Left lung (tissue), 14 donors: ENCODE measurements at places on chromosomes 7 and 10.

- DNase-seq, result no peak
Observed at GRCh38 chr7:114229246-114229645, 185.4 kb upstream of the FOXP2 start.

DNA sequence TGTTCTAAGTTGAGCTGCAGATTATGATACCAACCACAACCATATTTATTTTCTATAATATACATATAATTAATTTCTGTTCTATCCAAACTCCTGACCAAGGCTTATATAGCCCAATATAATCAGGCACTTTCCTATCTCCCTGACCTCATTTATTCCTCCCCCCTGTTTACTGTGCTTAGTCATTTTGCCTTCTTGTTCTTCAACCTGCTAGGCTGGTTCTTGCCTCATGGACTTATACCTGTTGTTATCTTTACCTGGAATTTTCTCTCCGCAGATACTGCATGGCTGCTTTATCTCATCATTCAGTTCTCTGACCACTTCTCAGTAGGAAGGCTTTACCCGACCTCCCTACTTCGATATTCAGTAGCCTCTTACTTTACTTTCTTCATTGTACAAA lies 24.9 kb upstream of the FAM3C start:
- no peak for DNase-seq

DNA sequence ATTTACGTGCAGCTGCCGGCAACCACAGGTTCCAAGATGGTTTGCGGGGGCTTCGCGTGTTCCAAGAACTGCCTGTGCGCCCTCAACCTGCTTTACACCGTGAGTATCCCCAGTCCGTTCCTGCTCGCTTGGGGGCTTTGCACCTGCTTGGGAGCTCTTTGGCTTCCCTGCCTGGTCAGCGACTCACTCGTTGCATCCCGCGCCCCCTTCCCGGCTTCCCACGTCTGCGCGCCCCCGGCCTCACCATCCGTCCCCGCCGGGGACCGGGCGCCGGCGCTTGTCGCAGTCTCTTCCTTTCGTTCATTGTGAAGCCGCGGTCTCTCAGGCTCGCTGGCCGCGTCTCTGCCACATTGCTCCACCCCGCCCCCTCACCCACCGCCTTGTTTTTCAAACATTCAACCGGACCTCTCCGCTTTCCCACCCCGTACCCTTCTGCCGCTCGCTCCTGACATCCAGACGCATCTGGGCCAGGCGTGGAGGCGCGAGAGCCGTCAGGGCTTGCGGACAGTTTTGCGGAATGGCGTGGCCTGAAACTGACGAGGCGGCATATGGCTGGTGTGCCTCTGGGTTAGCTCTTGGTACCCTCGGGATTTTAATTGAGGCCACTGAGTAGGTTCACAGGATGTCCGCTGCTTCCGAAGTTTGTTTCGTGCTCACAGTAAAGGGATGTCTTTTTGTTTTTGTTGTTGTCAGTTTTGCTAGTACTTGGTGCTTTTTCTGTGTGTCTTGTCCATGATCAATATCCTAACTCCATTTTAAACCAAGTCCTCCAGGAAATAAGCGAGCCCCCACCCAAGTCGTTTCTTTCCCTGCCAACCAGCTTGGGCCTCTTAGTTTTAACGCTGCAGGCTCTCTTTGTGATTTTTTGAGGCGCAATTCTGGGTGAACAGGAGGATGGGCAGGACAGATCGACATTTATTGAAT lies 639 bp downstream of the TSPAN13 start:
- DNase-seq, result peak; percentile 45

DNA sequence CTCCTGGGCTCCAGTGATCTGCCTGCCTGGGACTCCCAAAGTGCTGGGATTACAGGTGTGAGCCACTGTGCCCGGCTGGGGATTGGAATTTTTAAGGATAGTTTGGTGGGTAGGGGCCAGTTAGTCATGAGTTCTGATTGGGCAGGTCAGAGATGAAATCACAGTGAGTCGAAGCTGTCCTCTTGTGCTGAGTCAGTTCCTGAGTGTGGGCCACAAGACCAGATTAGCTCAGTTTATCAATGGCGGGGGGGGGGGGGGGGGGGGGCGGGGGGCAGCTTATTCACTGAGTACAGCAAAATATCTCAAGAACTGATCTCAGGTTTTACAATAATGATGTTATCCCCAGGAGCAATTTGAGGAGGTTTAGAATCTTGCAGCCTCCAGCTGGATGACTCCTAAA lies 11.6 kb upstream of the ERCC6 start:
- DNase-seq, result no peak

- DNase-seq, result no peak
Observed at GRCh38 chr7:37495574-37496184, 47.0 kb upstream of the ELMO1 start.

GRCh38 chr7:131657881-131658280 lies 101.5 kb upstream of the PODXL start:
- DNase-seq, result no peak

GRCh38 chr10:11193001-11193551 lies 175.4 kb downstream of the CELF2 start:
- DNase-seq, result no peak

DNA sequence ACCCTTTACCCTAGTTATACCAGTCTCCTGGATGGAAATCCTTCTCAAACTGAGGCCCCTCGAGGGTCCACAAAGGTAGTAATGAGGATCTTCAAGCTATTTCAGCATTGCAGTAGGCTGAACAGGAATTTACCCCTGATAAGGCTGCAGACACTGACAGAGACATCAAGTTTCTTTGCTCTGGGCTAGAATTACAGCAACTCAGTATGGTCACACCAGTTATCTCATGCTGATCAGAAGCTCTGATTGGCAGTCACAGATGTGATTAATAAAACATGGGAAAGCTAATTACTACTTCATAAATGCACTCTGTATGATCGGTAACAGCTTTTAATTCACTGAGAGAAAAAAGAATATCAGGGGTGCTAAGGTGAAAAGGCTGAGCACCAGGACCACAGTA lies 30.6 kb downstream of the FAM204A start:
- DNase-seq, result no peak

DNA sequence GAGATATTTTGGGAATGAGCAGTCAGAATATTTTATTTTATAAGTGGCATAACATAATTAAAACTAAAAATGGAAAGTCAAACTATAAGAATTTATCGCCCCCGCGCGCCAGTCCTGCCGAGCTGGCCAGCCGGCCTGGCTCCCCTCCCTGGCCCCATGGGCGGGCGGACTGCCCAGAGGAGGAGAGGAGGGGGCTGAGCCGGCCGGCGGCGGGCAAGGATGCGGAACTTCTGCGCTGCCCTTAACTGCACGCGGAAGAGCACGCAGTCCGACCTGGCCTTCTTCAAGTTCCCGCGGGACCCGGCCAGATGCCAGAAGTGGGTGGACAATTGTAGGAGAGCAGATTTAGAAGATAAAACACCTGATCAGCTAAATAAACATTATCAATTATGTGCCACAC lies 96.8 kb downstream of the DKK1 start:
- DNase-seq, result no peak

- DNase-seq, result no peak
Observed at GRCh38 chr7:109259151-109259550, 689.5 kb downstream of the DNAJB9 start.

- peak; percentile 90 for DNase-seq
Observed at GRCh38 chr10:104337985-104338735, at the start of gene ITPRIP. Gene ITPRIP, minus strand, starts transcription at chr10:104338465. Its CDS starts 22,414 bp downstream, at chr10:104316051.

DNA sequence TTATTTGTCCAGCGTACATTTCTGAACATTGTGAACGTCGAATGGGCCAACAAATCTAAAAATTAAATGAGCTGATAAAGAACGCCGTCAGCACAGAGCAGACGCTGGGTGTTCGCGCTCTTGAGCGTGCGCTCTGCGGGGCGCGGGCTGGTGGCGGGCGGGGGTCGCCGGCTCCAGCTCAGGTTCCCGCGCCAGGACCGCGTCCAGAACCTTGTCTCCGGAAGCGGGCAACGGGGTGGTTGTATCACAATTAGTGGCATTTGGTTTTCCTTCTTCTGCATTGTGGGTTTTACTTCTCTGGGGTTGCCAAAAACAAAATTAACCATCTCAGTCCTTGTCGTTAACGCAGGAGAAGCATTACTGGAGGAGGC lies 2.4 kb downstream of the CYP2E1 start:
- no peak for DNase-seq

GRCh38 chr10:59741048-59741447 lies 12.2 kb downstream of the MRLN start:
- no peak for DNase-seq

DNA sequence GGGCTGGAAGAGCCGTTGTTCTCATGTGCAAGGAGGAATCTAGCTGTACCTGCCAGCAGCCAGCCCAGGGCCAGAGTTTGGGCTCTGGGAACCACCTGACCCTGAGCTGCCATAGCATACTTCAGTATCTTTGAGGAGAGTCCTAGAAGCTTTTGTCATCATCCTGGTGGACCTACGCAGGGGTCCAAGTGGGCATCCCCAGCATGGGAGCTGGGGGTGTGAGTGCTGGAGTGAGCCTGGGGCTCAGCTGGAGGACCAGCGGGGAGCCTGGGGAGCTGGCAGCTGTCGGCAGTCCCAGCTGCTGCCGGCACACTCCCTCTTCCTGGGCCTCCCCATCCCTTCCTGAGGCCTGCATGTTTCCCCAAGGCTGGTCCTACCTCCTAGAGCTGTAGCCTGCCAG lies 32.5 kb downstream of the C10orf105 start:
- no peak for DNase-seq

DNA sequence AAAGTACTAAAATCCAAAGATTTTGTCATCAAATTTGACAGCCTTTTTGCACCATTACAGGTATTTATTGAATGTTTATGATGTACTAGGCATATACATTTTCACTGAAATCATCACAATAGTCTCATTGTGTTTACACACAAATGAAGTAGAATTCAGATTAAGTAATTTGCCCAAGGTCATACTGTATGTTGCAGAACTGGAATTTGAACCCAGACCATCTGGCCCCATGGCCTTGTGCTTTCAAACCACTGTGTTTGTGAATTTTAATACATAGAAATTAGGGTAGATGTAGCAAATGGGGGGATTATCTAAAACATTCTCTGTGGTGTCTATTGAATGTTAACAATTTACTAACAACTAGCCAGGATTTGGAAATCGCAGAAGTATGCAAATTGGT lies 94.8 kb downstream of the POLL start:
- no peak for DNase-seq

DNA sequence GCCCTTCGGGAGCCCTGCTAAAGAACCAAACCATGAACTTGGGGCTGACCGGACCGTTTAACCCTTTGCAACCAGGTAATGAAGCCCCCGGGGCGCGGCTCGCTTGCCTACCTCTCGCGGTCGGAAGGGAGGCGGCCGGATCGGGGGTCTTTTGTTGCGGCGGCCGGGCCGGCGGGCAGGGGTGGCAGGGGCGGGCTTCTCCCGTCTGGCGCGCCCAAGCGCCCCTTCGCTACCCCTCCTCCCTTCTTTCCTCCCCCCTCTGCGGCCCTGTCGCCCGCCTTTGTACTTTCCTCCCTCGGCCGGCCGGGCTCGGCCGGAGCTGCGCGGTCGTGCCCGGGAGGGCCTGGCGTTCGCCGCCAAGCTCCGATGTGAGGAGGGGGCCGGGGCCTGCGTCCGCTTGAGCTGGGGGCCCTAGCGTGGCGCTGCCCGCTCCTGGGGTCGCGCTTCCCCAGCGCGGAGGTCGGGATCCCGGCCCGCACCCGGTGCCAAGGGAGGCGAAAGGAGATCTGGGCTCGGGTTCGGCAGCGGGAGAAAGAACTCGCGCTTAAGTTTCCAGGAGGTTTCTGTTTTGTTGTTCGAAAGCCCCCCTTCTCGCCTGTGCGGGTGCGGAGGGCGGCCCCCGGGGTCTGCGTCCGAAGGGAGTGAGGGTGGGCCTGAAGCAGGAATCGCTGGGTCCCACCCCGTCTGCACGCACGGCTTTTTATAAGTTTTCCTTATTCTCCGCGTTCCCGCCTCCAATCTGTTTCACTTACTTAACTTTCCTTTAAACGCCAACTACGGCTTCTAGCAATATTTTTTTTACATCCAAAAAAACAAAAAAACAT lies 436.8 kb upstream of the GALNT17 start:
- no peak for DNase-seq

- DNase-seq, result no peak
Observed at GRCh38 chr7:94510582-94511496, 1.2 kb downstream of the CASD1 start.

GRCh38 chr7:151094675-151095074 lies 8.4 kb downstream of the AGAP3 start:
- DNase-seq, result no peak

DNA sequence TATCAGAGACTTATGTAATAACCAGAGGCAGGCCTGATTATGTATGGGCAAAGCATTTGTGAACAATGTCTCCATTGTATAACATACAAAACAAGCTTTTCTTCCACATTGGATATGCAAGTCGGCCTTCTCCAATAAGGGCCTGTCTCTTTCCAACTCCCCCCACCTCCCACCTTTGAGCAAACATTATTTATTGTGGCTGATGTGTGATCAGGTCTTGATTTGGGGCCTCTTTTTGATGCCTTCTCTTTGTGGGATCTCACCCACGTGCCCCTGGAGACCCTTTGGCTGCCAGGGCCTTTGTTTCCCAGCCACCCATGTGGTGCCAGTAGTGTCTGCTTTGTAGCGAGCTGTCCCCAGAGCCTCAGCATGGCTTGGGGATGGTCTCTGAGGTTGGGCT lies 53.0 kb downstream of the TCF7L2 start:
- DNase-seq, result no peak

- DNase-seq, result no peak
Observed at GRCh38 chr7:128358233-128358632, 3.3 kb downstream of the PRRT4 start.

DNA sequence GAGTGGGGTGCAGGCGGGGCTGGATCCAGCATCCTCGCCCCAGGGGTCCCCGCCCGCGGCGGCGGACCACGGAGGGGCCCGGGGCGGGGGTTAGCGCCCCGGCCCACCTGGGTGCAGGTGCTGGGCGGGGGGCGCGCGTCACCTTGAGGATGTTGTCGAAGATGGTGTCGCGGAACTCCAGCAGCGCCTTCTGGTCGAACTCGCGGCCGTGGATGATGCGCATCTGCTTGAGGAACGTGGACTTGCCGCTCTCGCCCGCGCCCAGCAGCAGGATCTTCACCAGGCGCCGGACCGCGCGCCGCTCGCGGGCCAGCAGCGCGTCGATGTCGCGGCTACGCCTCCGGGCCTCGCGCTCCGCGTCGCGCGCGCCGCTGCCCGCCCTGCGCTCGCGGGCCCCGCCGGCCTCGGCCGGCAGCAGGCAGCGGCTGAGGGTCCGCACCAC lies 376 bp downstream of the GNA12 start:
- DNase-seq, result no peak

DNA sequence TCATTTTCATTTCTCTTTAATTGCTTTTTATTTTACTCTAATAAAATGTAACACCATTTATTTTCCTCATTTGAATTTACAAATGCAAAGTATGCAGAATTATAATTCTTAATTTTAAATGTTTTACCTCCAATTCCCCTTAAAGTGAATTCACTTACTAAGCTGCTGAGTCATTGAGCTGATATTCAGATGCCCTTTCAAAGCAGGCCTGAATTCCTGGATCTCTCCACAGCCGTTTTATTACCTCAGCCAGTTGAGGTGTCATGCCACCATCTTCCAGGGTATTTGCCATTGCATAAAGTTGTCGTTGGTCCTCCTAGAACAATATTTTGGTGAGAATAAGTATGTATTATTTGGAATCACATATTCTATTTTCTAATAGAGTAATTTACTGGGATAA lies 33.2 kb downstream of the GNAT3 start:
- DNase-seq, result no peak

GRCh38 chr7:78863281-78863680 lies 590.2 kb downstream of the MAGI2 start:
- DNase-seq, result peak; percentile 9

- DNase-seq, result no peak
Observed at GRCh38 chr10:62005687-62006086, 104.2 kb downstream of the ARID5B start.
